Bone marrow (tissue), 2 donors: ENCODE measurements at places on chromosomes 3 and 15.

- no peak for DNase-seq
These were observed 71.0 kb downstream of the ATP10A start for GRCh38 chr15:25792128-25792527.

DNA sequence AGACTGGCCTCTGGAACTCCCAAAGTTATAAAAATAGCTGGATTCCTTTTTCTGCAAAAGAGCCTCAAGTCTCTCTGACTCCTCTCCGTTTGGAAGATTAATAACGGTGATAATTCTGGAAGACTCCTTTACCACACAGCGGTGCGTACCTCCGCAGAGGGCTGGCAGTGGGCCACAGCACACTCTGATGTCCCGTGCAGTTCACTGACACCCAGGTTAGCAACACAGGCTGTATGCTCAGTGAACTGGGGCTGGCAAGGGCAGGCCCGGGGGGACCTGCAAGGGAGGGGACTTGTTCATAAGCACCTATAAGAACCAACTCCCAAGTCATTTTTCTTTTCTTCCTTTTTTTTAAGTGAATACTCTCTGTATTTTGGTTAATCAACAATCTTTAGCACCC, 120.3 kb upstream of the TJP1 start:
- DNase-seq = no peak

GRCh38 chr3:42025370-42026138, 63.7 kb upstream of the ULK4 start:
- DNase-seq = peak; percentile 78

- DNase-seq = no peak
These were observed at the start of gene CELF6 for GRCh38 chr15:72319985-72320671. CELF6 (minus strand) TSS chr15:72320157; CDS start chr15:72319874, 283 bp downstream.

DNA sequence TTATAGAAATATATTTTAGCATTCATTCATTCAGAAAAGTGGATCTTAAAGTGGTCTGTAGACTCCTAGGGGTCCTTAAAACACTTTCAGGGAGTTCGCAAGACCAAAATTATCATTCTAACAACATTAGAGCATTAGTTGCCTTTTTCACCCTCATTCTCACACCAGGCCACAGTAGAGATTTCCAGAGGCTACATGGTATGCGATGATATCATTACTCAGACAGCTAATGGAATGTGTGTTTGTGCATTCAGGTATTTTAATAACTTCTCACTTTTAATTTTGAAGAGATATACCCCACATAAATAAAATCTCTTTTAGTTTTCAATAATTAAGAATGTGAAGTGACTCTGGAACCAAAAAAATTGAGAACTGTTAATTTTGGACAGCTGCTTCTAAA, 206.9 kb downstream of the NSUN3 start:
- DNase-seq = no peak

GRCh38 chr3:139310474-139310933, 33.3 kb upstream of the MRPS22 start:
- no peak for DNase-seq

GRCh38 chr15:96115642-96116041, 214.9 kb upstream of the NR2F2 start:
- DNase-seq = no peak

- DNase-seq = no peak
These were observed 116.8 kb downstream of the ALCAM start for GRCh38 chr3:105483476-105483875.

GRCh38 chr3:106176734-106177133, 307.9 kb upstream of the CBLB start:
- peak; percentile 93 for DNase-seq

DNA sequence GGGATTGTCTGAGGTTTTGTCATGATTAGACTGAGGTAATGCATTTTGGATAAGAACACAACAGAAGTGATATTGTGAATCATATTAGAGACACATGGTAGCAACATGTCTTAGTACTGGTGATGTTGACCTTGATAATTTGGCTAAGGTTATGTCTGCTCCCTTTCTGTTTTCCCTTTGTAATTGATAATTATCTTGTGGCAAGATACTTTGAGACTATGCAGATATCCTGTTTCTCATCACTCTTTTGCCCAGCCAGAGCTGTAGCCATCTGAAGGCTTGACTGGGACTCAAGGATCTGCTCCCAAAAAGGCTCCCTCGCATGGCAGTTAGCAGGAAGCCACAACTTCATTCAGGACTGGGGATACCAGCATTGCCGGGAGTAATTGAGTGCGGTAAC, 35.3 kb upstream of the LARS2 start:
- DNase-seq = no peak

- DNase-seq = no peak
These were observed 20.7 kb upstream of the MRPS22 start for GRCh38 chr3:139323146-139323545.

- DNase-seq = no peak
These were observed 6.5 kb downstream of the TPM1 start for GRCh38 chr15:63048776-63049665.

DNA sequence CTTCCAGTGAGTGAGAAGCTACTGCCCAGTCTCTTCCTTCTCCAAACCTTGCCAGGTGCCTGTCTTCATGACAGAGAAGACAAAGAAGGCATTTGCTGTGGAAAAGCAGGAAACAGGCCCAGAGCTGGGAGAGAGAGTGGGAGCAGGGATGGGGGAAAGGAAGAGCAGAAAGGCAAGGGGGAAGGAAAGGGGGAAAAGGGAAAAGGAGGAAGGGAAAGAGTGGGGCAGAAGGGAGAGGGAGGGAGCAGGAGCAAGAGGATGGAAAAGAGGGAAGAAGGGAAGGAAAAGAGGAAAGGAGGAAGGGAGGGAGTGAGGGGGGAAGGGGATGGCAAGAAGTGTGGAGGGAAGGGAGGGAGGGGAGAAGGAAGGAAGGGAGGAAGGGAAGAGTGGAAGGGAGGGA, 121.2 kb upstream of the LINGO1 start:
- DNase-seq = no peak

GRCh38 chr3:13346481-13347389, 73.4 kb downstream of the NUP210 start:
- peak; percentile 95 for DNase-seq

GRCh38 chr3:14299767-14300166, 102.6 kb upstream of the SLC6A6 start:
- DNase-seq = no peak

DNA sequence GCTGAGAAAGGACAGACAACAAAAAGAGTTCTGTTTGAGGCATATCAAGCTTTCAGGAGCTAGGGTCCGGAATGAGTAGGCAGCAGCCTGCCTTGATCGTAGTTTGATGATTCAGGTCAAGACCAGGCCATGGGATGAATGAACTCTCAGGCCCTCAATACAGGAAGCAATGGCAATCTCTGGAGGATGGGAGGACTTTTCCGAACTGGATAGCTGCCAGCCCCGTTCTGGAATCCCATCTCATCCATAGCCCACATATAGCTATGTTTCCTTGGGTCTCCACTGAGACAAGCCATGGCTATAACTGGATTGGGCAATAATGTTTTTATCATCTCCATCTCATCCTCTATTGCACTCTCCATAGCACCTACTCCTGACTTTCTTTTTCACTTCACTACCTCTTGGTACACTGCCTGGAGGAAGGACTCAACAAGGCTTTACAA, 12.8 kb downstream of the AHSG start:
- no peak for DNase-seq

DNA sequence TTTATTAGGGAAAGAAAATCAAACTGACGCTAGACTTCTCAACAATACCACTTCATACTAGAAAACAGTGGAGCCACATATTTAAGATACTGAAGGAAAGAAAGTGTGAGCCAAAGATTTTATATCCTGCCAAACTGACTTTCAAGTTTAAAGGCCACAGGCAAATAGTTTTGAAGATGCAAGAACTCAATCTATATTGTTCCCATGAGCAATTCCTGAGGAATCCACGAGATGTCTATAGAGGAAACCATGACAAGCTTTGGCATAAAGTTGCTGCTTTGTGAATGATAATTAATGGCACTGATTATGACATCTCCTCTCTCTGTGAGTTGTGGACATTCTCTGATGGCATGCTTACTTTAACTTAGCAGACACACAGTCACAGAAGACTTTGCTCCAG, 276.1 kb upstream of the GOLGA6L4 start:
- no peak for DNase-seq

DNA sequence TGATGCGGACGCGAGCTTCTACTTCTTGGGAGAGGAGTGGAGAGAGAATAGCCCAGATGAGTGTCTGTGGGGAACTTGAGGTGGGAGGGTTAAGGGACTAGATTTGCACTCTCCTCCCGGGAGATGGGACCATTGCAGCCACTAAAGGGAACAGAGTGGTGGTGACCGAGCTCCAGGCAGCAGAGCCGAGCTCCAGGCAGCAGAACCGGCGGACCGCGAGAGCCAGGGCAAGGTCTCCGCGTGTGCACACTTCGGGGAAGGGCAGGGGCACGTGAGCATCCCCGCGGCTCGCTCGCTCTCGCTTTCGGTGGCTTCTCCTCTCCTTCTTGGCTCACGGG, 1.1 kb downstream of the IGDCC3 start:
- no peak for DNase-seq

GRCh38 chr15:70920981-70921696, 28.5 kb downstream of the LRRC49 start:
- DNase-seq = no peak

- no peak for DNase-seq
These were observed 42.0 kb upstream of the CFAP161 start for GRCh38 chr15:81091889-81092558.

GRCh38 chr15:33508703-33509102, 197.9 kb downstream of the RYR3 start:
- no peak for DNase-seq

DNA sequence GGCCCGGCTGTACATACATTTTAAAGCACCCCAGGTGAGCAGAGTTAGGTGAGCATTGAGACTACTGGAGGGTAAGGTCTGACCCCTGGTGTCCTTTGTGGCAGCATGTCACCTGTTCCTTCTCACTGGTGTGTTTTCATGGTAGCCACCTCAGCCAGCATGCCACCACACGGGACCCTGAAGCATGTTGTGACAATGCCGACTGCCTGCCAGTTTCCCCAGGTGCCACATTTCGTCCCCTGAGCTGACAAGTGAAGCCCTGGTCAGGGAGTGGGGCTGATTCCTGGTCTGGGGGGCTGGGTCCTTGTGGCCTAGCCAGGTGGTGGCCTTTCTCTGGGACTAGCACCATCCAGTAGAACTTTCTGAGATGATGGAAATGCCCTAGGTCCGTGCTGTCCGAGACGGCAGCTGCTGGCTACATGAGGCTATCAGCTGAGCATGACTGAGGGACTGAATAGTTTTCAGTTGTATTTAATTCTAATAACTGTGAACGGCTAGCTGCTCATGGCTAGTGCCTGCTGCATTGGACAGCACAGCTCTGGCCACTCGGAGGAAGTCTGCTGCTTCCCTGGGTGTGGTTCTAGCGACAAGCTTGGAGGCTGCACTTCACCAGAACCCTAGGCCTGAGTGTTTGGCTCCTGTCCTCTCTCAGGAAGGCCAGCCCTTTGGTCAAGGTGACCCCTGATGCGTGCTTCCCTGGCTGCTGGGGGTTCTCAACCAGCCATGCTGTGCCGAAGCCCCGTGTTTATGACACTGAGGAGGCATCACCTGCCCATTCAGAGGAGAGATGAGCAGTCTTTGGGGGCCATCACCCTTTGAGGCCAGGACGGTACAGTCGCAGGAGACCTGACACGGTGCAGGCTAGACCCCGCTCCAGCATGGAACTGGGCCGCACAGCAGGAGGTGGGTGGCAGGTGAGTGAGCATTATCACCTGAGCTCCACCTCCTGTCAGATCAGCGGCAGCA, 3.9 kb downstream of the C3orf22 start:
- no peak for DNase-seq

DNA sequence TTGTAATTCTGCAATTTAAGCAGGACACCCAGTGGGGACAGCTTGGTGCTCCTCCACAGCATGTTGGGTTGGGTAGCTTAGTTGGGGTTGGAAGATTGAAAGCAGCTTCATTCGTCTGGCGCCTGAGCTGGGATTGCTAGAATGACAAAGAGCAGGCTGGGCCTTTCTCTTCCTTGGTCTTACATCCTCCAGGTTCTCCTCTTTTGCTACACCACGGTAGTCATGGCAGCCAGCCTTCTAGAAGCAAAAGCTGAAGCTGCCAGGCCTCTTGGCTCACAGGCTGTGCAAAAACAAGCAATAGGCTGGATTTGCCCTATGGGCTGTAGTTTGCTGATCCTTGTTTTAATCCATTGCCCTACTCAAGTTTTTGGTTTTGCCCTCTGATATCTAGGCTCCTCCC, 3.2 kb upstream of the ANXA2 start:
- DNase-seq = no peak

DNA sequence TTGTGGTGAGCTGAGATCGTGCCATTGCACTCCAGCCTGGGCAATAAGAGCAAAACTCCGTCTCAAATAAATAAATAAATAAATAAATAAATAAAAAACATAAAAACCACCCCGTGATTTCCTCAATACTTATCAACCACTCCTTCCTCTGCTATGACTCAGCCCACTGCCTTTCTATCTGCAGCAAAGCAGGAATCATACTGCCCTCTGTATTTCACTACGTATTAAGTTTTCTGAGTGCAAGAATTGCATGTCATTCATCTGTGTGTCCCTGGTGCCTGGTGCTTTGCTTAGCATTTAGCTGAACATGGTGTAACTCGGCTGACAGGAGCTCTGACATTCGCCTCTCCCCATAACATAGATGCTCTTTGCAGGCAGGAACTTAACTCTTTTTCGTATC, 7.1 kb downstream of the LSG1 start:
- no peak for DNase-seq

DNA sequence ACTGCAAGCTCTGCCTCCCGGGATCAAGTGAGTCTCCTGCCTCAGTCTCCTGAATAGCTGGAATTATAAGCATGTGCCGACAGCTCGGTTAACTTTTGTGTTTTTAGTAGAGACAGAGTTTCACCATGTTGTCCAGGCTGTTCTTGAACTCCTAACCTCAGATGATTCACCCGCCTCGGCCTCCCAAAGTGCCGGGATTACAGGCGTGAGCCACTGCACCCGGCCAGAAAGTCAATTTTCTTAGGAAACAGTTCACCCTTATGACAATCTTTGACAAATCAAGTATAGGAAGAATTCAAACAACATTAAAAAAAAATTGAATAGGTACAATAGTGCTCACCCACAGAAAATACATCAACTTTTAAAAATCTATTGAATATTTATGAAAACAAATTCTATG, 23.6 kb upstream of the DUT start:
- DNase-seq = no peak

GRCh38 chr15:57500256-57500655, 91.4 kb upstream of the MYZAP start:
- DNase-seq = no peak

GRCh38 chr3:42709621-42710020, 7.0 kb upstream of the HHATL start:
- no peak for DNase-seq

DNA sequence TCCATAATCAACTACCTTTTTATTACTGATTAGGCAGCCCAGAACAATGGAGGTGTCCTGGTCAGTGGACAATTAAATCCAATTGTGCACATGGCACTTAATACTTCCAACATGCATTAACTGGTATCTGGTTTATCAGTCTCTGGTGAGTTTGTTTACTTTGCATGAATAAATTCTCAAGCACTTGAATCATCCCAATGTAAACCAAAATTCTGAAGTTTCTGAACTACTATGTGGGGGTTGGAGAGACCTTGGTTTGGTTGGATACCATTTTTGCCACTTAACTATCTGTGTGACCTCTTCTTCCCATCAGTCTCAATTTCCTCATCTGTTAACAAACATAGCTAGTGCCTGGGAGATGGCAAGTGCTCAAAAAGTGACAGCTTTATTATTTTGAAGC, 70.5 kb upstream of the MAP4 start:
- DNase-seq = no peak
